Activated CD8-positive, alpha-beta T cell treated with anti-CD3 and anti-CD28 coated beads, Interleukin-2, amount 10 ng/mL, durations not matched to agents 7 days and 5 days (primary cell): ENCODE measurements at places on chromosomes 7 and 10. TPM values are rescaled to one million over a fixed set of nuclear protein-coding genes. Genes with fewer than 3 reads are reported as not detected.

- H3K36me3 ChIP-seq = no peaks in the 10 kb centered on the region
- DNase-seq = no peak
- peaks cover 5% of the 10 kb centered on the region for H3K4me1 ChIP-seq
- no peaks in the 10 kb centered on the region for H3K27me3 ChIP-seq
These were observed 225.4 kb downstream of the ZMYND11 start for GRCh38 chr10:360653-361052.

ADAMTS14 gene
- not detected for total RNA-seq

CACNA2D1 gene
- not detected for total RNA-seq

DNA sequence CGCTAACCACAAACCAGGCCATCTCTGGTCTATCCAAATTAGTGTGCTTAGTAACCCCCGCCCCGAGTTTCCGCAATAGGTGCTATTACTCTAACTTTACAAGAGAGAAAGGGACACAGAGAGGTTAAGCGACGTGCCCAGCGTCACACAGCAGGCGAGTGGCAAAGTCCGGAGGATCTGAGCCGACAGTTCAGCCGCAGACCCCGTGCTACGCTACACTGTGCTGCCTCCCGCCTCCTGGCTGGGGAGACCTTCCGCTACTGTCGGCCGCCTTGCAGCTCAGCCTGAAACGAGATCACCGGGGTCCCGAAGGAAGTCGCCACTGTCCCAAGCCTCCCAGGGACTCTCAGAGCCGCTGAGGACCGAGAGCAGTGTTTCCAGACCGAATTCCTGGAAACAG is 799 bp downstream of the INTS1 start:
- H3K36me3 ChIP-seq = peaks cover 23% of the 10 kb centered on the region
- H3K4me1 ChIP-seq = peaks cover 47% of the 10 kb centered on the region
- H3K27ac ChIP-seq = peak overlapping the region; percentile 76
- peak overlapping the region; percentile 86 for H3K4me3 ChIP-seq

LRRC61 gene
- 21.0 TPM for total RNA-seq

ZFAND2A gene
- total RNA-seq = 25.6 TPM

FAM20C gene
- not detected for total RNA-seq
